RWPE1 (cell line): ENCODE measurements at places on chromosomes 3 and 15.

DNA sequence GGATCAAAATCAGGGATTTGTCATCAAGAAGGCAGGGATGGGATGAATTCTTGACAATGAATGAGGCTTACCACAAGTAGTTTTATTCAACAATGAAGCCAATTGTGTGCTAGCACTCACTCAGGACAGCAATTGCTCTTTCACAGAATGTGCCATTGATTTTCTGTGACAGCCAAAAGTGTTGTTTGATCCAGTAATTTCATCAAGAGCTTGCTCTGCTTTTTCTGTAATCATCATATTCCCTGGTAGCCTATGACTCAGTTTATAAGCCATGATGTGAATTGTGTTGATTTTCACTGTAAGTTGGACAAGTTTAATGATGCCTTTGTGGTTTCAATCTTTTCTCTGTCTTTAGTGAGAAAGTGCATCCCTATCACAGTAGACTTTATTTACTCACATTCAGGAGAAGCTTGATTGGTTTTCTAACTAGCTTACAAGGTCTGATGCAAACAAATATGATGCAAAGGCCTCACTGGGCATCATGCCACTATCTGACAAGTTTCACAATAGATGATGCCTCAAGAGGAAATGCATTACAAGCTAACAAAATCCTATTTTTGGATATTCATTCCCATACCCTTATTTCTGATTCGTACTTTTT lies 13.6 kb upstream of the CSRNP1 start:
- DNase-seq = no peak

DNA sequence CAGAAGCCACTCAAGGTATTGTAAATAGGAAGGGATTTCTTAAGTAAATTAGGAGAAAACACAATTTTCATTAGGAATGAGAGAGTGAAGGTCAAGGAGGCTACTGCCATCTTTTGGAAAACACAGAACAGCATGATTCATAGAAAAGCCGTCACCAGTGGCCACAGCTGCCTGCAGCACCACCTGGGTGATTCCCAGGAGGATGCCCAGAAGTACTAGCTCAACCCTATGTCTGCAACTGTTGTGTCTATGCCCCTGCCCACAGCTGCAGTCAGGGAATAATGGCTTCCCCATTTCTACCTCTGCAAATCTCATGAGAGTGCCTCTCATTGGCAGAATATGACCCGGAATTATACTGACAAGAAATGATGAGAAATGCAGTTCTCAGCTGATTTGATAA lies 300.0 kb downstream of the IGSF11 start:
- DNase-seq = no peak

DNA sequence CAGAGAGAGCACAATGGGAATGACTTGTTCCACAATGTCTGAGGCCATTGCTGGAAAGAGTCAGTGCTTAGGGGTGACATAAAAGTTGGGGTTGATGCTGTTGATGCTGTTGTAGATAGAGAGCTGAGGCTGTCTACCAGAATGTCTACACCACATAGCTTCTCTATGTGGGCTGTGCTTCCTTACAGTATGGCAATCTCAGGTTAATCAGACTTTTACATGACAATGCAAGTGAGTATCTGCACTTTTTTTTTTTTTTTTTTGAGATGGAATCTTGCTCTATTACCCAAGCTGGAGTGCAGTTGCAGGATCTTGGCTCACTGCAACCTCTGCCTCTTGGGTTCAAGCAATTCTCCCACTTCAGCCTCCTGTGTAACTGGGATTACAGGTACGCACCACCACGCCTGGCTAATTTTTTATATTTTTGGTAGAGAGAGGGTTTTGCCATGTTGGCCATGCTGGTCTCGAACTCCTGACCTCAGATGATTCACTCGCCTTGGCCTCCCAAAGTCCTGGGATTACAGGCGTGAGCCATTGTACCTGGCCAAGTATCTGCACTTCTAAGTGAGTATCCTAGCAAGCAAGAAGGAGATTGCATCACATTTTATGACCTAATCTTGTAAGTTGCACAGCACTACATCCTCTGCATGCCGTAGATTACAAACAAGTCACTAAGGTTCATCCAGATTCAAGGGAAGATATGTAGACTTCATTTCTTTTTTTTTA lies 28.7 kb downstream of the DLEC1 start:
- no peak for DNase-seq

DNA sequence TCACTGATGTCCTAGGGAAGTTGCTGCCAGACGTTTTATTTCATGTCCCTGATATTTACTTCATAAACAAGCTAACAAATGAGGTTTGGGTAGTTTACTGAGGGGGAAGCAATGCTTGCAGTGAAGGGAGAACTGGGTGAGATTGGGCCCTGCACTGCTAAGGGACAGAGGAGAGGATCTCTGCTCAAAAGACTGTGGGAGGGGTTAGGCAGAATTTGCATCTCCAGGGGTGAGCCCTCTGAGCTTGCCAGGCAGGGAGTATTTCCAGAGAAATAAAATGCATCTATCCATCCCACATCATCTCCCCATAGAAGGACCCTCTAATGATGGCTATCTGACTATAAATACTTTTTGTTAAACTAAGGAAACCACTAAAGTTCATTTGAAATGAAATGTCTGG lies 215.6 kb downstream of the CBLB start:
- DNase-seq = no peak

DNA sequence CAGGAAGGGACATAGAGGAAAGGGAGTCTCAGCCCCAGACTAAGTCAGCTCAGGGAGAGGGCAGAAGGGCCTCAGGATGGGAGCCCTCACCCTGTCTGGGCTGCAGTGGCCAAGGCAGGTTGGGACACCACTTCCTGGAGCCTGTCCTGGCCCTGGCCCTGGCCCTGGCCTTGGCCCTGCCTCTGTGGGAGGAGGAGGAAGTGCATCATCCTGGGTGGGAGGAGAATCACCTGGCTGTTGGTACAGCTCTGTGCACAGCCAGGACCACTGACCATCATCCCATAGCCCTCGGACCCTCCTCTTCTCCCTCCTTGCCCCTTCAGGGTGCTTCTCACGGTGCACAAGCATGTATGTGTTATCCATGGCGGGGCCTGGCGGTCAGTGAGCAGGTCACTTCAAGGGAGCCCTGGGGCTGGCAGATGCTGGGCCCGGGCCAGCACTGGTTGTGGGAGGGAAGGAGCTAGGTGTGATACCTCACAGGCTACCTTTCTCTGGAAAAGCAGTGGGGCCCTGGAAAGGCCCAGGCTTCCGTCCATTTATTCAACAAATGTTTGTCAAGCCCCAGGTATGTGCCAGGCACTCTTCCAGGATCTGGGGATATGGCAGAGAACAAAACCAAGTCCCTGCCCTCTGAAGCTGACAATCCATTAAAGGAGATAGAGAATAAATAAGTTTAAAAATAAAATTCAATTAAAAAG lies 8.2 kb upstream of the APEH start:
- DNase-seq = no peak

DNA sequence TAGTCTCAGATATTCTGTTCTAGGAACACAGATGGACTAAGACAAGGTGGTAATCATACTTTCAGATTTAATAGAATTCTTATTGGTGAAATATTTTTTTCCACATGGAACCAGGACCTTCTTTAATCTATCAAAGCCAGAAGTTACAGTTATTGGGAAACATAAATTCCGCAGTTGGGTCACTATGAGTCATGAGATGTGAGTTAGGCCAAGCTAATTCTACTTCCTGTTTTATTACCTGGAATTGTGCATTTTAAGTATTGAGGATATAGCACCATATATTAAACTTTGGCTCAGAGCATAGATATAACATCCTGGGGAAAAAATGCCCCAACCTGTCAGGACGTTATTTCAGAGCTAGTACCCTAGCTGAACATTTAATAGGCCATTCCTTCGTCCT lies 96.4 kb upstream of the P3H2 start:
- peak; percentile 63 for DNase-seq

DNA sequence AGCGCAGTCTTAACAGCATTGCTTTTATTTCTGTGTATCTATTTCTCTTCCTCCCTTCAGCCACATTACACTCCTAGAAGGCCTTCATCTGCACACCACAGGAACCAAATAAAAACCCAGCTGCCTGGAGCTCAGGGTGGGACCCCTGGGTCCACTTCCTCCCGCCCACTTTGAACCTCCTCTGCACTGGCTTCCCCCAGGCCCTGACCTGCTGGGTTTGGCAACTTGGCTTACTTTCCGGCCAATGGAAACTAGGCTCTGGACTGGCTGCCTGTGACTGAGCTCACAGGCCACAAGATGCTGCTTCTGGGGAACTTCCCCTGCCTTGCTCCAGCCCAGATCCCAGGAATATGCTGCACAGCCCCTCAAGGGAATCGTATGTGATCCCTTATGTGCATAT lies 89.8 kb downstream of the SEMA5B start:
- DNase-seq = no peak

DNA sequence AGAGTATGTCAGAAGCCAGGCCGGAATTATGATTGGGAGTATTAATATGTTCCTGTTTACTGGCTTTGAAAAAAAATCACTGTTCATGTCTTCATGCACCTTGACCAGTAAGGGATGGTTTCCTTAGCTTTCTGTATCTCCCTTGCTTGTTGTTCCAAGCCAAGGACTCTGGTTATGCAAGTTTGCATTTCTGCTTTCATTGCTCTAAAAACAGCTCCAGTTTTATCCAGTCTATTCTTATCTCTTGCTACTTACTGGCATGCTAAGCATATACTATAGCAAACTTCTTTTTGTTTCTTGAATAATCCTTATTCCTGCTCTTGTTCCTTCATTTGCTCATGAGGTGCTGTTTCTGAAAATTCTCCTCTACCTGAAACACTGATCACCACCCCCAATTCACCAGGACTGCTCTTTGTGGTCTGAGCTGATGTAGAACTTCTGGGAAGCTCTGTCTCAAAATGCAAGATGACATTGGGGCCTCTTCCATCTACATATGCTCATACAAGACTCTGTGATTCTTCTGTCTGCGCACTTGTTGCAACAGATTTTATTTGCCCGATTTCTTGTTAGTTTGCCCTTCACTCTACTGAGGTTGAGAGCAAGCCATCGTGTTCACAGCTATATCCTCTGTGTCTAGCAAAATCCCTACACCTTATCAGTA lies 173.0 kb downstream of the EBLN2 start:
- DNase-seq = no peak

- no peak for DNase-seq
Observed at GRCh38 chr3:184619369-184619768, 57.8 kb downstream of the EPHB3 start.

GRCh38 chr3:51677358-51677757 lies 6.3 kb downstream of the TEX264 start:
- DNase-seq = no peak

DNA sequence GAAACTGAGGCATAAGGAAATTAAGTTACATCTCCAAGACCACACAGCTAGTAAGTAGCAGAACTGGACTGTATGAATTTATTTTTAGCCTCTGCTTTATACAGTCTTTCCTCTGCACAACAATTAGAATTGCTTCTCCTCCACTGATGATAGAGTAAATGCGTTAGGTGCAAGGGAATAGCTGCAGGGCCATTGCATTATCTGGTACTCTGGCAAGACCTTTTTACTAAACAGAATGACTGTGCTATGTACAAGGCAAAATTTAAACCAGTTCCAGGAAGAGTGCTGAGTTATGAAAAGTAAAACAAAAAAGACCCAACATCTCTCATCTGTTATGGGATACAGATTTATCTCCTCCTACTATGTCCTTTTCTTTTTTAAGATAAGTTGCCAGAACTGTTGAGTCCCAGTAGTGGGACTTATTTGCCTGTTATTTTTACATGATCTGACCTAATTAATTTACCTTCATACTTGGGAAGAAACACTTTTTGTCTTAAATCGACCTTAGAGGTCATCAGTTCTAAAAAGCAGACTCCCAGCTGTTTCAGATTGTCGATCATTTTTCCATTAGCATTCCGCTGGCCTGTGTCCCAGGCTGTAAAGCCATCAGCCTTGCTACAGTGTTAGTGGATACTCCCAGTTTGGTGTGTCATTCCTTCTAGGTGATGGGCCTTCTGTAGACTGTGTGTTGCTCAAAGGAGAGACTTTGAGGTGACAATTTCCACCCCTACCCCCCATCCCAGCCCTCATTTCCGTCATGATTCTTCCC lies 147.5 kb upstream of the NUDT16 start:
- no peak for DNase-seq

GRCh38 chr15:84764989-84765388 lies 16.6 kb downstream of the ZNF592 start:
- no peak for DNase-seq

DNA sequence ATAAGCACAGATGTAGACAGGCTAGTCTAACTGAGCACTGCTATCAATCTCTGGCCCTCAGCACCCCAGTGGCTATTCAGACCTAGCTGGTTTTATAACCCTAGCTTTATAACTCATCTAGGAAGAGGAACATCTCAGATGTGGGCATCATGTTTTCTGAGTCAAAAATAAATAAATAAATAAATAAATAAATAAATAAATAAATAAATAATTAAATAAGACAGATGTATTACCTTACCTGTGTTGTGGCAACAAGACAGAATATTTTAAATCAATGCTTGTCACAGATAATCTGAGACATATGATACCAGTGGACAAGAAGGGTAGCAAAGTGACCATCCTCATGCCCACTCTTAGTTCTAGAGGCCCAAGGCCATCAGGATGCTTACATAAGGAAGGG lies 52.2 kb downstream of the EFHB start:
- no peak for DNase-seq

- no peak for DNase-seq
Observed at GRCh38 chr15:83081256-83082014, 14.4 kb upstream of the BTBD1 start.

DNA sequence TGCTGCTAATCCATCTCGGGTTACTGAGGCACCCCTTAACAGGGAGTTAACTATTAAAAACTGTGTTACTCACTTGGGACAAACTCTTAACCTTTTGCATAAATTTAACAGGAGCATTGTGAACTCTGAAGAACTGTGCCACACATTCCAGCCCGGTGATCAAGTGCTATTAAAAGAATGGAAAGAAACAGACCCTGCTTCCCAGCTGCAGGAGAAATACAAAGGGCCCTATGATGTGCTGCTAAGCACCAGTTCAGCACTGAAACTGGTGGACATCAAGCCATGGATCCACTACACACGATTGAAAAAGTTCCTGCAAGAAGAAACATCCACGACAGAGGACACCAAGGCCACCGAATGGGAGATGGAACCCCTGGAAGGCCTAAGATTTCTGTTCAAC lies 114.7 kb upstream of the PLCL2 start:
- DNase-seq = no peak

DNA sequence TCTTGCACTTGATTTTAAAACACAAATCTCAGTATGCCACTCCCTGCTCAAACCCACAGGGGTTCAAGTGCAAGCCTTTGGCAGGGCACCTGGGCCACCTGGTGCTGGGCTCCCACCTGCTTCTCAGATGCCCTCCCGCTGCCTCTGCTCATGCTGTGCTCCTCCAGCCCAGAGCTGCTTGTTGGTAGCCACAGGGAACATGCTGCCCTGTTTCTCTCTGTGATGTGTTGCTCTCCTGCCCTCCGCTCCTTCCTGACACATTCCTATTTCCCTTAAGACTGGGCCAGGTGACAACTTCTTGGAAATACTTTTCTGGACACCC lies 27.1 kb upstream of the KY start:
- no peak for DNase-seq
